ENCODE measurements at places on chromosomes 4 and X.

- peak; percentile 13 for DNase-seq
These were observed 33.9 kb downstream of the CPLX1 start for GRCh38 chr4:791898-792625.

DNA sequence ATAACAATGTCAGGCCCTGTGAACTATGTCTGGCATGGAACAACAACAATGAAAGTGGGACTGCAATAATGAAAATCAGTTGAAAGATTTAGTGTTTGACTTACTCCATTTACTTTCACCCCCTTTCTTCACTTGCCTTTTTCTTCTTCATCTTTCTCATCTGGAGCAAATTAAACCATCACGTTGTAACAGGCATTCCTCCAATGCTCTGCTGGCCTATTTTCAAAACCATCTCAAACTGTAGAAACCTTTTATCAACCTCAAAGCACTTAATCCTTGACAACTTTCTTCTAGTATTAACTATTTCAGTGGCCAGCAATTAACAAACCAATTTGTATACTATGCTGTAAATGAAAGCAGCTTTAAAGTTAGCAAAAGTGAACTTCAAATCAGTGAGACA lies 8.3 kb downstream of the KLHL13 start:
- DNase-seq, result no peak

GRCh38 chr4:169062897-169063244 lies 52.8 kb upstream of the CBR4 start:
- DNase-seq, result no peak

DNA sequence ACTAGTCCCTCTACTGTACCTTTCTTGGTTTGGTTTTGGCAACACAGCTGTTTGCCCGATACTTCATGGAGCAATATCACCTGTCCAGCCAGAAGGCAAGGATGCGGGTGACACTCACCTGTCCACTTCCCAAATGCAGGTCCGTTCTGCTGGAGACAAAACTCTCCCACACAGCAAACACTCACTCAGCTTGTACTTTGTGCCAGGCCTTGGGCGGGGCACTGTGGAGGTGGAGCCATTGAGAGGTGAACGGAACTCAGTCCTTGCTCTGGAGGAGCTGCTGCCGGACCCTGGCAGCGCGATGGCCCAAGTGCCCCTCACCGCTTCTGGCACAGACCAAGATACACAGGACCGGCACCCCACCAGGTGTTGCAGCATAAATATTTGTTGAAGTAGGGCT lies 15.3 kb upstream of the HMGB3 start:
- DNase-seq, result no peak

DNA sequence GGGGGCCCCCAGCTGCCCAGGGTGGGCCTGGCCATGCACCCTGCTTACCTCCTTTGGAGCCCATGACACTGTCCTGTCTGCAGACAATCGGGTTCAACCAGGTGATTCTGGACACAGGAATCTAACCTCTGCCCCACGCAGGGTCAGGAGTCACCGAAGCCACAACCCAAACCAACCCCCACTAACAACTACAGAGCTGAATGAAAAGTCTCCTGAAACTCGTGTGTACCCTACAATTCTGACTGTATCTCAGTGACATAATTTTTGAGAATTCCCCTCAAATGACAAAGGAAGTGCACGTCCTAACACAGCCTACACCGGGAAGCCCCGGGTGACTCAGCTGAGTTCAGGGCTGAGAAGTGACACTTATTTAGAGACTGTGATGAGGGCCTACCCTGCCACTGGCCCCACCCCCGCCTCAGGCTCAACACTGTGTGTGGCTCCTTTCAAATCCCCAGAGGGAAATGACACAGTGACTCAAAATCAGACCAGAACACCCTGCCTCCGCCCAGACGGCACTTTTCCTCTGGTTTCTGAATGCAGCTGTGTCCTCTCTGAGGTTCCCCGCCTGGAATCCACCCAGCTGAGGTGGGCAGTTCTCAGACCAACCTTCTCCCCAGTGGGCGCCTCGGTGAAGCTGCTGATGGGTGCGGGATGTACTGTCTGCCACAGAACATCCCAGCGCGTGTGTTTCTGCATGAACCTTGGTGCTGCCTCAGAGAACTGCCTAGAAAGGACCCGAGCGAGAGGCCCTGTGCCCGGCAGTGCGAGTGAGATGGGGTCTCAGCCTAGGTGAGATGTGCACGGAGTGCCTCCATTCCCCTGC lies 9.9 kb downstream of the TNIP2 start:
- DNase-seq, result peak; percentile 87

Data from T-helper 22 cell (primary cell).